Activated naive CD4-positive, alpha-beta T cell treated with Interleukin-2 at 50 U/mL for 16 hours (primary cell): ENCODE measurements at places on chromosomes 1 and 21.

DNA sequence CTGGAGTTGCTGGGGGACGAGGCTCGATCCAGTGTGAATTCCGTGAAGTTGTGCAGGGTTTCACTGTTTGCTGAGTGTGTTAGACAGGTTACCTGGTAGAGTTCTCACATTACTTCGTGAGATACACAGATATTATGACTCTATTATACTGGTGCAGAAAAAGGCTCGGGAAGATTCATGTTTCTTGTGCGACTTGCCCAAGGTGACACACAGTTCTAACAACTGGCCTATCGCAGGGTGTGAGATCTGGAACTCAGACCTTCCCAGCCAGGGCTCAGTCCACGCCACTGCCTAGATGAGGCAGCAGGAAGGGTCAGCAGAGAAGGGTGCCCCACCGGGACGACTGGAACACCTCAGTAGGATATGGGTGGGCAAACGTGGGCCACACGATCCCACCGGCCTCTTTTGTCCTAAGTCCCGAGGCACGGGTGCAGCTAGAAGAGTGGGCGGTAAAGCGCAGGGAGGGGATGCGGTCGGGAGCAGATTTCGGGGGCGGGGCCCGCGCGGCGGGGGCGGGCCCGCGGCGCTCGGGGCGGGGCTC is 296 bp upstream of the RNPEP start:
- DNase-seq = peak; percentile 73

GRCh38 chr1:16235944-16236510 is 956 bp downstream of the CPLANE2 start:
- DNase-seq = peak; percentile 56

DNA sequence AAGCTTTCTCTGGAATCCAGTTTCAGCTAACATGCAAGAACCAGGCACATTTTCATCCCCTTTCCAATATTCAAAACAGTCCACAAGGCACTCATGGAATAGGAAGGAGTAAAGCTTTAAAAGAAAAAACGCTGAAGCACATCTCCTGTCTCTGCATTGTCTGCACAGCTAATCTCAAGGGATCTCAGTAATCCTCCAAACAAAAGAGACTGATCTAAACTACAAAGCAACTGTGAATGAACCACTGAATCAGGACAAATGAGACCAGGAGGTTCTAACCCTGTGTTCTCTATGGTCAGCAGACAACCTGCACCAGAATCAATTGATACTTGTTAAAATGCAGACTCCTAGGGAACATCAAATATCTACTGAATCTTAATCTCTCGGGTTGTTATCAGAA is 399.0 kb downstream of the HHAT start:
- DNase-seq = no peak

DNA sequence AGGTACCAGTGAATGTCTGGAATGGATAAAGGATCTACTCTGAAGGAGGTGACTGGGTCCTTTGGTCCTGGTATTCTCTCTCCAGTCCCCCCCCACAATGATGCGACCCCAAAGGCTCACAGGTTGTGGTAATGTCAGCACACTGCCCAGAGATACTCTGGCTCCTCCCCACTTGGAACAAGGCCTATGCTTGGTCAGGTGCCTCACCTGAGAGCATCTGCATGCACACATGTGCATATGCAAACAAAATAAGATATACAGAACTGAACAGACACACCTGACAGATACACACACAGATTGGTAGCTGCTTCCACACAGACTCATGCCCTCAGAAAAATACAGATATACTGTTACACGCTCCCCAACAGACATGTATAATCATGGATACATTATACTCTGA is 33.5 kb downstream of the DMAP1 start:
- no peak for DNase-seq

GRCh38 chr1:210603123-210603522 is 274.4 kb downstream of the HHAT start:
- no peak for DNase-seq

- no peak for DNase-seq
These were observed 675.8 kb downstream of the MATN1 start for GRCh38 chr1:30047576-30047975.

DNA sequence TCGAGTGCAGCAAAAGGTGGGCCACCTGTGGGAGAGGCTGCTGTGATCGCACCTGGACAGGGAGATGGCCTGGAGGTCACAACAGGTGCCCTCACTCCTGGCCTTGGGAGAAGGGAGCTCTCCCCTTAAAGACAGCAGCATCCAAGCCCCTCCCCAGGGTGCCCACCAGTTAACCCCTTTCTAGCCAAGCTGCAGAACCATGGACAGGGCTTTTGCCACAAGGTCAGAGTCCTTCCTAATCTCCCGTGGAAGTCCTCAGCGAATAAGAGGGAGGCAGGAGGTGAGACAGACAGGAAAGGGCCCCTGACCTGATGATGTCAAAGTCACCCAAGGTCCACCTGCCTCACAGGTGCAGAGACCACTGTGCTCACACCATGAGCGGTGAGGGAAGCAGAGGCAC is 1.7 kb downstream of the CNTN2 start:
- no peak for DNase-seq

DNA sequence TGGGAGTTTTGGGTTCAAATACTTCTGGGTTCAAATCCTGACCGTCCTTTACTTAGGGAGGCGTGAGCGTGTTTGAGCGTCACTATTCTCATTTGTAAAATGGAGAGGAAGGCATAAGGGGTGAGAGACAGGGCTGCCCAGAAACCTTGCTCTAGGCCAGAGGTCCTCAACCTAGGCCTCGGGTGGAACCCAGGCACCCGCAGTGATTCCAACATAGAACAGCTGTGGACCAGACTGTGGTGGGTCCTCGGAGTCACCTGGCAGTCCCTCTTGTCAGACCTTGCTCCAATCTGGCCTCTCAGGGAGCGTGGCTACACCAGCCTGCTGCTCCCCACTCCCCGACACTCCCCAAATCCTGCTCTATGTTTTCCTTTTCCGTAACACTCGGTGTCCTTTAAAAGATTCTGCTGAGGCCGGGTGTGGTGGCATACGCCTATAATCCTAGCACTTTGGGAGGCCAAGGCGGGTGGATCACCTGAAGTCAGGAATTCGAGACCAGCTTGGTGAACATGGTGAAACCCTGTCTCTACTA is 116.4 kb downstream of the PGBD5 start:
- no peak for DNase-seq

DNA sequence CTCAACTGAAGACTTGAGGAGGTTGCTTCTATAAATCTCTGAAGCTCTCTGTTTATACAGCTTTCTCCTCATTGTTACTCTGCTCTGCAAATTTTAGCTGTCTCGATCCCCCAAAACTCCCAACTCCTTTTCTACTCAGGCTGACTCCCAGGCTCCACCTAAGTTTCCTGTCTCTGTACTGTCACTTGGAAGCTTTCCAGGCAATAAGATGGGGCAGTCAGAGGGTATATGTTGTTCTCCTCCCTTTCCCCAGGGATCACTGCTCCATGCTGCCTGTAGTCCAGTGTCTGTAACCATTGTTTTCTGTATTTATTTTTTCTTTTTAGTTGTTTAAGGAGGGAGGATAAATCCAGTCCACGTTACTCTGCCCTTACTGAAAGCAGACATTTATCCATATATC is 13.4 kb downstream of the TSNAX start:
- no peak for DNase-seq

DNA sequence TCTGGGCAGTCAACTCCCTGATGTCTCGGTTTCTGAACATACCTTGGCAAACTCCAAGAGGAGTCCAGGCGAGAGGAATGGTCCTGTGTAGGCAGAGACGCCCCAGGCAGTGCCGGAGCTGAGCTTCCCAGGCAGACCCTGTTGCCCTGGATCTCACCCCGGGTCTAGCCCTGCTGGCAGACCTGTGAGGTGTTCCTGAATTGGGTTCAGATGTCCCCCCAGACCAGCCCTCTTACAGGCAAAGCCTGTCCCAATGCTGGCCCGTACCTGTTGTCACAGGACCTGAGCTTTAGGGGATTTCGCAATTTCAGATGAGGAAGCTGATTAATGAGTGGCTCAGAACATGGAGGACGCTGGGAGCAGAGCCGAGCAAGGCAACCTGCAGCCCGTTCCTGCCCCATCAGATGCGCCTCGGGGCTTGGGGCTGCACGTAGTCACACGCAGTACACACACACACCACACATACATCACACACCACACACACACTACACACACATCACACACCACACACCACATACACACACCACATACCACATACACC is 38.5 kb upstream of the PDE9A start:
- DNase-seq = peak; percentile 56

DNA sequence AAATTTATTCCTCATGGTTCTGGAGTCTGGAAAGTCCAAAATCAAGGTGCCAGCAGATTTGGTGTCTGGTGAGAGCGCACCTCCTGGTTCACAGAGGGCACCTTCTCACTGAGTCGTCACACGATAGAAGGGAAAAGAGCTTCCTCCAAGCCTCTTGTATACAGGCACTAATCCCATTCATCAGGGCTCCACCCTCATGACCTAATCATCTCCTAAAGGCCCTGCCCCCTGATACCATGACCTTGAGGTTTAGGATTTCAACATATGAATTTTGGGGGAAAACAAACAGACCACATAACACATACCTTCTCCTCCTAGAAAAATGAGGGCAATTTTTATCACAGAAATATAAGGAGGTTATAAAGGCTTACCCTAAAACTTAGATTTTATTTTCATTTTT is 88.0 kb upstream of the NFIA start:
- DNase-seq = no peak

GRCh38 chr1:92136341-92136740 is 56.2 kb downstream of the BTBD8 start:
- DNase-seq = no peak

GRCh38 chr1:99786751-99787501 is 20.5 kb upstream of the FRRS1 start:
- no peak for DNase-seq

DNA sequence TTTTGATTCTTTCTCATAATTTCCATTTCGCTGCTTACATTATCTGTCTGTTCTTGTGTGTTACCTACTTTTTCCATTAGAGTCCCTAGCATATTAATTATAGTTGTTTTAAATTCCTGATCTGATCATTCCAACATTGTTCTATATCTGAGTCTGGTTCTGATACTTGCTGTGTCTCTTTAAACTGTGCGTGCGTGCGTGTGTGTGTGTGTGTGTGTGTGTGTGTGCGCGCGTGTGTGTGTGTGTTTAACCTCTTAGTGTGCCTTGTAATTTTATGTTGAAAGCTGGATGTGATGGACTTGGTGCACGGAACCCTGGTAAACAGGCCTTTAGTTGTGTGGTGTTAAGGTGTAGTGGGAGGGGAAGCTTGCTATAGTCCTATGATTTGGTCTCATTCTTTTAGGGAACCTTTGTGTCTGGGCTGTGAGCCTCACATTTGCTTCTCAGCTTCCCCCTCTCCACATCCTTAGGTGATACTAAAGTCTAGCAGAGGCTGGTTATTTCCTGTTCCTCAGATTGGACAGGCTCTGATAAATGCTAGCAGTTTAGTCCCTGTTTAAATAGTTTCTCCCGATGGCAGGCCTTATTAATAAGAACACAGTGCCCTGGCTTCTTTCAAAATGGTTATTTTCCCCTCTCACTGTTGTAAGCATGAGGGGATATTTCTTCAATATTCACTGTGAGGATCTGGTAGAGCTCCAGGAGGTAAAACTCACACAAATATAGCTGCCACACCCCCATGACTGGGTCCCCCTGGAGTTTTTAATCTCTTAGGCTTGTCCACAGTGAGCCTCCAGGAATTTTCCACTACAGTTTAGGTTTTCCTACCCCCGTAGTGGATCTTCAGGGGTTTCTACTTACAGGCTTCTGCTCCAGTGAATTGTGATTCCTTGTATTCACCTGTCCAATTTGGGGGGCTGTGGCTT is 118.3 kb downstream of the GALNT2 start:
- no peak for DNase-seq

DNA sequence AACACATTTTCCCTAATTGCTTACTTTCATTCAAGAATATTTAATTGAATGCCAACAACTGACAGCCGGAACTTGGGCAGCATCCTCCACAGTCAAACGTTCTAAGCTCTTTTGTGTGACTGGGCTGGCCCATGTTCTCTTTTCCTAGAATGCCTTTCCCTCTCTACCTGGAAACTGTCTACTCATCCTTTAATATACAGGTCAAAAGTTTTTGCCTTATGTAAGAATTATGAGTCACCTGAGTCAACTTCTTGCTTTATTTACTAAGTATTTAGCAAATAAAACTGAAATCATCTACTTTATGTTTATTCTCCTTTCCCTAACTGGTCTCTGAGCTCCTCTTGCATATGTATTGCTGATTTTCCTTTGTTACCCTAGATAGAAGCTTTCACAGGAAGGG is 172.2 kb downstream of the CHRM3 start:
- no peak for DNase-seq

DNA sequence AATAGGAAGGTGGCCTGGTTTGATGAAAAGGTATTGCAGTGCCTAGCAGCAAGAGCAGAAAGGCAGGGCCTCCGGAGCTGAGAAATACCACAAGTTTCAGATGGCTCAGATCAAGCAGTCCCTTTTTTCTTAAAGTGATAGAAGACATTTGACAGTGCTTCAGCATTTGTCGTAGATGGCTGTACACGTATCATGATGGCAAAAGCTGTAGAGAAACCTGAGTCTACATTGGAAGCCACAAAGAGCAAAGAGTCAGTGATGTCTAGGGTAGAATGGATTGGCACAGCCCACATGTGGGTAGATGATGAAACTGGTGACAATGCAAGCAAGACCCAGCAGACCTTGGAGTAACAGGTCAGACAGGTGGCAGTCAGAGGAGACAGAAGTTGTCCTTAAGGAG is 101.3 kb upstream of the ARTN start:
- DNase-seq = no peak

- DNase-seq = no peak
These were observed 126.4 kb downstream of the TENT5C start for GRCh38 chr1:117732065-117732797.

DNA sequence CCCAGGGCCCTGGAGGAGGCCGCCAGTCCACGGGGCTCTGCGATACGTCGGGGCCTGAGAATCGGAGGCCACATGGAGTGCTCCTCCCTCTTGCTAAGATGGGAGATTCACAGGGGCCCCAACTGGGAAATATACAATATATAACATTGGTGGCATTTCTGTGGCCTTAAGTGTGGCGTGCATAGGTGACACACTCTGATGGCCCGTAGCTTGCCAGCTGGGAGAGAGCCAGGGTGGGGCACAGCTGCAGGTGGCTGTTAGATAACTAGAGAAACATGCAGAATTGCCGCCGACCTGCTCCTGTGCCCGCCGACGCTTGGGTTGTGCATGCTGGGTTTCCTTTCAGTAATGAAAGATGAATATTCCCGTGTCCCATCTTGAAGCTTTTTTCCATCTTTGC is 30.1 kb downstream of the UMODL1 start:
- DNase-seq = no peak

- no peak for DNase-seq
These were observed 12.1 kb upstream of the RNF223 start for GRCh38 chr1:1085911-1086841.

GRCh38 chr1:45455162-45455561 is 35.8 kb downstream of the TESK2 start:
- DNase-seq = no peak
